Left lung (tissue), 14 donors: ENCODE measurements at places on chromosomes 16 and 17. TPM values are rescaled to one million over a fixed set of nuclear protein-coding genes. Genes with fewer than 3 reads are reported as not detected.

Gene ZNF205
- 11.8 TPM for total RNA-seq

Gene CSNK2A2
- 55.5 TPM for total RNA-seq

Gene TNFRSF13B
- 0.79 TPM for total RNA-seq

Gene KIF2B
- not detected for total RNA-seq

Gene WSCD1
- 3.9 TPM for total RNA-seq

Gene TLCD2
- total RNA-seq = 7.3 TPM

Gene C17orf78
- total RNA-seq = not detected

Gene TVP23A
- total RNA-seq = 0.85 TPM

Gene NPIPA5
- total RNA-seq = 17.7 TPM

Gene HAP1
- total RNA-seq = 0.16 TPM

GRCh38 chr16:13938480-13938879 is 18.5 kb downstream of the ERCC4 start:
- peak; percentile 6 for DNase-seq

DNA sequence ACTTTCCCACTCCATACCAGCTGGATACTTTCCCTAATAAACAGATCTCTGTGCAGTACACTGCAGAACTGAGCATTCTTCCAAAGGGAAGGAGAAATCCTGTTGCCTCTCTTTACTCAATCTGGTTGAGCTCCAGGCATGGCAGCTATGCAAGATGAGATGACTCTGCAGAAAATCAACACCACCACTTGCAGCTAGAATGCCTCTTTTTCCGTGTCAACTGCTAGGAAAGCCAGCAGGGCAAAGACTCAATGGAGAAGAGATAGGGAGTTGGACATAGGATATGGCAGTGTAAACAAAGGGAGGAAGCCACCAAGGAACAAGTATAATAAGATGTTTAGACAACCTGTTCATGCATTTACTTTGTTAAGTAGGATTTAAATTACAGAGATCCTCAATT is 40.4 kb upstream of the CORO6 start:
- no peak for DNase-seq

GRCh38 chr16:1639282-1639681 is 27.1 kb downstream of the CRAMP1 start:
- DNase-seq = no peak

DNA sequence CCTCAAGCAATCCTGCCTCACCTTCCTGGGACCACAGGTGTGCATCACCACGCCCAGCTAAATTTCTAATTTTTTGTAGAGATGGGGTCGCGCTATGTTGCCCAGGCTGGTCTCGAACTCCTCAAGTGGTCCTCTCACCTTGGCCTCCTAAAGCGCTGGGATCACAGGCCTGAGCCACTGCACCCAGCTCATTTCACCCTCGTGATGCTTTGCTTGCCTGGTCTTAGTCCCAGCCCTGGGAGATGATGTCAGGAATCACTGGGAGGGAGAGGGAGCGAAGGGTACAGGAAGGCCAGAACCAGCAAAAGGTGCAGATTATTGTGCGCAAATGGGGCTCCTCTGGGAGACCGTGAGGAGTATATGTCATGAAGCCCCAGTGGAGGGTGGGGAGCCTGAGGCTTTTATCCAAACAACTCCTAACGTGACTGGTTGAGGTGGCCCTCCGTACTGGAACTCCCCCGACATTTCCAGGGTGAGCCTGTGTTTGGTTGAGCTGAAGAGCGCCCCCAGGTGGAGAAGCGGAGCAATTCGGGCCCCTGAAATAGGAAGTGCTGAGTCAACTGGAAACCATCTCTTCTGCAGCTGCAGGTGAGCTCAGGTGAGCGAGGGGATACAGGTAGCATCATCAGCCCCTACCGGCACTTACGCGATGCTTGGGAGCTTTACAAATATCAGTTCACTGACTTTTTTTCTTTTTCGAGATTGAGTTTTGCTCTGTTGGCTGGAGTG is 41.2 kb upstream of the HAPSTR1 start:
- DNase-seq = no peak

DNA sequence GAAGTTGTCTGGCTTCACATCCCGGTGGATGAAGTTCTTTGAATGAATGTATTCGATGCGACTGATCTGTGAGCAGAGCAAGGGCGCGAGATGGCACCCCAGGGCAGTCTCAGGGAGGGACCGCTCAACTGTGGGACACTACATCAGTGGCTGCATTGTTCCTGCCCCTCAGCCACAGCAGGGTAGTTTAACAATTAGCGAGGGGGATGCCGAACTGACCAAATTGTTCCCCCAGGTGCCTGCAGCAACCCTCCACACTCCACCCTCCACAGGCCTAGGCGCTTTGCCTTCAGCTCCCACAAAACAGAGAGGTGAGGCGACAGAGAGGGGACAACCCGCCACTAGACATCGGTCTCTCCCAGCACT is 20.3 kb downstream of the CSNK1D start:
- no peak for DNase-seq

- DNase-seq = no peak
These were observed 27.0 kb downstream of the CDIP1 start for GRCh38 chr16:4511441-4512082.

GRCh38 chr16:58366247-58367031 is 25.8 kb upstream of the GINS3 start:
- no peak for DNase-seq

DNA sequence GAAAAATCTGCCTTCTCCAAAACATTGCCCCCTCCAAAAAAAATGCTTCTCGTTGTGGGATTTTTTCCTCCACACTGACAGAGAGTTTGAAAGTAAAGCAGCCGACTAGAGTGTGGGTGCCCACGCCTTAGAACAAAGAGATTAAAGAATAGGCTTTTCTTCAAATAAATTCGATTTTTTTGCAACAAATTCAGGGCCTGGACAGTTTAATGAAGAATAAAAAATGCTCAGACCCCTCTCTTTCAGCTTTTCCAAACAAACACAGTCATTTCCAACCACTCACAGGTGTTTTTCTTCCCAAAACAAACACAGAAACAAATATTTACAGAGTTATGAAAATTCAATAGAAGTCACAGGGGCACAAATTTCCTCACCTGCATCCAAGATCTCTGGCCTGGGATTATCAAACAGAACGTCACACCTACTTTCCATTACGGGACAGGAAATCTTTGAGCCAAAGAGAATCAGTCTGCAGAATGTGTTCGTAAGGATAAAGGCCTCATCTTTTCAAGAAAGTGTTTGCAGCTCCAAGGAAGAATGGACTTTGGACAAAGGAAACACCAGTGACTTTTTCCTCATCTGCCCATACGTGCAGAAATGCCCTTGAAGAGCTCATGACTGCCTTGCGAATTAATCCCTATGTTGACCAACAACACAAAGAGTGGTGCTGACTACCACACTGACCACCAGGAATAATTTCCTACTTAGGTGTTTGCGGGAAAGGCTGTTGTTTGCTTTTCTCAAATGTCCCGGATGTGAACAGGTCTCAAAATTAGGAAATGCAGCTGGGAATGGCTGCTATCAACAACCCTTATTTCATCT is 31.3 kb upstream of the TOX3 start:
- DNase-seq = no peak

- DNase-seq = no peak
These were observed 2.7 kb downstream of the TXNDC17 start for GRCh38 chr17:6643451-6644125.

GRCh38 chr16:84169765-84170310 is 17.0 kb downstream of the TAF1C start:
- DNase-seq = no peak

- DNase-seq = no peak
These were observed 86.9 kb downstream of the MRM3 start for GRCh38 chr17:869086-869485.

DNA sequence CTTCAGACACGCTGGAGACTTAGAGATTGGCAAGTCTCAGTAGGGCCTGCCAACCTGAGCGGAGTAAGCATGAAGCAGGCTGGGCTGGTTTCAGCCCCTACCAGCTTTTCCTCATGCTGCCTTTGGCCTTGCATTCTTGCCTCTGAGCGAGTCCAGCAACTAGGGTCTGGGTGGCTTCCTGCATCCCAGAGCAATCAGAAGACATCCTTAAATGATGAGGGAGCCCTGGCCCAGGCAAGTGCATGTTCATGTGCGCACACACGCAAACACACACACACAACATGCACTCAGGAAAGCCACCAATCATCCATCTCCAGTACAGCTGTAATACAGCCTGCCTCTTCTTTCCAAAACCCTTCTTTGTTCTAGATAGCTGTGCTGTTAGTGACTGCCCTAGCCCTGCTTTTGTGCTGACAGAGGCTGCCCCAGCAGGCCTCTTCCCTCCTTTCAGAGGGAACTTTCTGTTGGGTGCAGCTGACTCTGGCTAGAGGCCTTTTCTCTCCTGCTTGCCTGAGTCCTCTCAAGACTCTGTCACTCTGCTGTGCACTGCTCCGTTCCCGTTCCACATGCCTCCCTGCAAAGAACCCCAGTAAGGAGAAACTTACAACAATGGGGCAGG is 30.7 kb upstream of the TBX2 start:
- no peak for DNase-seq

DNA sequence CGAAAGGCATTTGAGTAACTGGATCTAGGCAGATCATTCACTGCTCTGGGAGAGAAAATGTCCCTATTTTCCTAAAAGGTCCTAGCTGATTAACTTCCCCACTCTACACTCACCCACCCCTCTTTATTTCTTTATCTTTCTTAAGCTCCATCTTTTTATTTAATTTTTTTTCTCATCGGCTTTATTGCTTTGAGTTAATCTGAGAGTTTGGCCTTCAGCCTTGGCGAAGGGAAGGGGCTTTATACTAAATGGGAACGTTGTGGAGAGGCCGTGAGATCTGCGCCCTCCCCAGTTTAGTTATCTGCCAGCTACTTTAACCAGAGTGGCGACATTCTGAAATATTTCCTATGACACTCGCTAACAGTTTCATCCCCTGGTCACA is 882 bp upstream of the TOX3 start:
- DNase-seq = no peak

DNA sequence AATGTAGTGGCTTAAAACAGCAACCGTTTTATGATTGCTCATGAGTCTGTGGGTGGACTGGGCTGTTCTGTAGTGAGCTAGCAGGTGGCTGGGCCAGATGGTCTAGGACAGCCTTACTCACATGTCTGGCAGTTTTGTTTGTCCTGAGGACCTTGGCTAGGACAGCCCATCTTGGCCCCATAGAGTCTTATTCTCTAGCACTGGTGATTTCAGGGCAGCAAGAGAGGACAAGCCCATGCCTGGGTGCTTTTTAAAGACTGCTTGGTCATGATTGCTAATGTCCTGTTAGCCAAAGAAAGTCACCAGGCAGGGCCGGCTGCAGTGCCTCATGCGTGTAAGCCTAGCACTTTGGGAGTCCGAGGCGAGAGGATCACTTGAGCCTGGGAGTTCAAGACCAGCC is 139.8 kb downstream of the KATNIP start:
- no peak for DNase-seq

GRCh38 chr17:75501378-75502071 is 13.8 kb downstream of the CASKIN2 start:
- no peak for DNase-seq

DNA sequence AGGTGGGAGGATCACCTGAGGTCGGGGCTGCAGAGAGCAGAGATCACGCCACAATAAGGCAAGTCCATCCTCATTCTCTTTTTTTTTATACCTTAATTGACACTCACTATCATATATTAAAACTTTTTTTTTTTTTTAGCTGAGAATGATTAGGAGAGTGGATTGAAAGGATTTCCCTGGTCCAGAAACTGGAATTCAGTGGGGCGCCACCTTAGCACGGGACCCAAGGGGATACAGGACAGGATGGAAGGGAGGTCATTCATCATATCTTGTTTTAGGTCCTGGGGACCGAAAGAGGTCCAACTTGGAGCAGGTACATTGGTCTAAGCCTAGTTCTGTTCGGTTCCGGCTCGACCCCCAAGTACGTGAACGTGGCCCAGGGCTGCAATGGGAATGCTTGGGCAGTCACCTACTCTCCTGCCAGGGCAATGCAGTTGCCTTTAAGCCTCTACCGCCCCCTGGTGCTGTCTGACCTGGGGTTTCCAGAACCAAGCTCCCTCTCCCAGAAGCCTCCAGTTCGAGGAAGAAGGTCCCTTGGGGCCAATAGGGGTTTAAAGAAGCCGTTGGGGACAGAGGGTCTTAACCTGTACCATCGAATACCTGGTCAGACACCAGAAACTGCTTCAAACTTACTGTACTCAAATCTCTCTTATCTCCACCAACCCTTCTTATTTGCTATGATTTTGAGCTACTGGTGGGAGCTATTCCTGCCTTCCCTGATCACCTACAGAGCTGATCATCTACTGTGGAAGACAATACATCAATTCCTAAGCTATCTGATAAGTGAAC is 19.9 kb upstream of the GPATCH8 start:
- peak; percentile 63 for DNase-seq

DNA sequence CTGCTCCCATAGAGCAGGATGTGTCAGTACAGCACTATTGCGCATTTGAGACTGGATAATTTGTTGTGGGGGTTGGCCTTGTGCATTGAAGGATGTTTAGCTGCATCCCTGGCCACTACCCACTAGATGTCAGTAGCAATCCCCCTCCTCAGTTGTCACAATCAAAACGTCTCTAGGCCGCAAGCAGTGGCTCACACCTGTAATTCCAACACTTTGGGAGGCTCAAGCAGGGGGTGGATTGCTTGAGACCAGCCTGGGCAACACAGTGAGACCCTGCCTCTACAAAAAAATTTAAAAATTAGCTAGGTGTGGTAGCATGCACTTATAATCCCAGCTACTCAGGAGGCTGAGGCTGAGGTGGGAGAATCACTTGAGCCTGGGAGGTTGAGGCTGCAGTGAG is 48.4 kb downstream of the CENPV start:
- DNase-seq = no peak

DNA sequence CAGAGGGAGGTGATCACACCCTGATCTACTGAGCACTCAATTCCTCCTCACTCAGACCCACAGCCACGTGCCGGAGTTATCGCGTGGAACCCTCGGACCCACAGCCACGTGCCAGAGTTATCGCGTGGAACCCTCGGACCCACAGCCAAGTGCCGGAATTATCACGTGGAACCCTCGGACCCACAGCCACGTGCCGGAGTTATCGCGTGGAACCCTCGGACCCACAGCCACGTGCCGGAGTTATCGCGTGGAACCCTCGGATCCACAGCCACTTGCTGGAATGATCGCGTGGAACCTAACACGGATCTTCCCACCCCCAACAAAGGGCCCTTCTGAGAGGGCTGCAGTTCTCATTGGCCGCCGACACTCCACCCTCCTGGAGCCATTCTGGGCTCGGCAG is 97.7 kb downstream of the PGS1 start:
- no peak for DNase-seq

DNA sequence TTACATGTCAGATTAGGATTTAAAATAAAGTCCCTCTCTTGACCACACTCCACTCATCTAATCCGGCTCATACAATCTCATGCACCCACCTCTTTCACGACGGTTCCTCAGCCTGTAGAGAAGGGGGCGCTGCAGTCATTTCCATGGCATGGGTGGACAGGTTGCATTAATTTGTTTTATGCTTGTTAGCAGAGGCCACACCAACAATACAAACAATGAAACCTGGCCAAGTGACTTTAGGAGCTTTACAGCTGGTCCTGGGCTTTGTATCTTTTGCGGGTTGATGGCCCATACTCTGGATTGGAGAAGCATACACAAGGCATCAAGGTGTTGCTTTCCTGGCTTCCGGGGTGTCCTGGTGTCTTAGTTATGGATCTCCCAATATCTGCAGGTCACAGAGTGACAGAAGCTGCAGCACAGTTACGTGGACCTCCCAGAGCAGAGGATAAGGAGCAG is 9.7 kb upstream of the SNF8 start:
- DNase-seq = no peak
